ENCODE measurements at places on chromosomes 5 and 9. TPM values are rescaled to one million over a fixed set of nuclear protein-coding genes. Genes with fewer than 3 reads are reported as not detected.

DNA sequence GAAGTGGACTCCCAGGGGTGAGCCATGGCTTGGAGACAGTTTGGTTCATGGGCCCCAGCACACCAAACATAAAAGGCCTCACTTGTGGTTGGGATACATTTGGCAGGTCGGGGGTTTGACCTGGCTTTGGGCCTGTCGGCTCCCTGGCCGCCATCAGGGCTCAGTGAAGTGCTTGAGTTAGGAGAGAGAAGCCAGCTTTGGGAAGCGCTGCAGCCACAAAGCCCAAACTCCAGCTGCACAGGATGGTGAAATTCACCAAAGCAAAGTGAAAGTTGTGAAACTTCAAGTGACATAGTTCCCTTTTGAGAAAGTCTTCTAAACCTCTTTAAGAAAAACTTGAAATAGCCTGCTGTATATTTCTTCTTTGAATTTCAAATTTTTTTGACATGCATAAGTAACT lies 27.5 kb downstream of the SLC46A2 start:
- DNase-seq = peak; percentile 36

GRCh38 chr9:34493972-34494535 lies 28.7 kb downstream of the ENHO start:
- DNase-seq = peak; percentile 70

DNA sequence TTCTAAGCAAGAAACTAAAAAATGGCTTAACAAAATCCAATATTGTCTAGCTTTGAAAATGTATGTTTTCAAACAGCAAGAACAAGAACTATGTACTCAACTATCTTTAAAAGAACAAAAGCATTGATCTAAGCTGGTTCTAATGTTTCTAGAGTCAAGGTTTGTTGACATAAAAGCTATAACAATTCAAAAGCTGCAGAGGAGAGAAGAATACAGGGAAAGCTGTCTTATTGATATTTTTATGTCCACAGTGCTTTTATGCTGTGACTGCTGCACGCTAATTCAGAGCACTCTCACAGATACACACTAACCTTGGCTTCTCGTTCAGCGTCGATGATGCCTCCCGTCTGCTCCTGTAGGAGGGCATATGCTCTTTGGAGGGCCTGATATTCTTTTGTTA lies 129.5 kb upstream of the DPYSL3 start:
- DNase-seq = no peak

- DNase-seq = no peak
Measured at GRCh38 chr9:114678795-114679194, 3.2 kb downstream of the TEX48 start.

DNA sequence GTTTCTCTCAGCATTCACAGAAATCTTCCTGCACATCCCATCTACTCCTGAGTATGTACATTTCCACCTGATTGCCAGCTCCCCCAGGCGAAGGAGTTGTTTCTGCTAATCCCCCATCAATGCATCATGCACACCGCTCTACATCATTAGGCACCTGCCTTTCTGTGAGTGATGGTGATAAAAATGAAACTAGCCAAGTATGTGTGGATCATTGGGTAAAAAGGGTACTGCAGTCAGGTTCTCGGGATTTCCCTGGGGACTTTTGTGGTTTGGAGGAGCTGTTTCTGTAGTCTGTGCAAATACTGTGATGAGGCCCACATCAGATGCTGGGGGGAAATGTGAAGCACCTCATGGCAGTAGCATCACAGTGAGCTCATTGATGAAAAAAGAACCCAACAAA lies 30.4 kb downstream of the CAMK4 start:
- peak; percentile 3 for DNase-seq

DNA sequence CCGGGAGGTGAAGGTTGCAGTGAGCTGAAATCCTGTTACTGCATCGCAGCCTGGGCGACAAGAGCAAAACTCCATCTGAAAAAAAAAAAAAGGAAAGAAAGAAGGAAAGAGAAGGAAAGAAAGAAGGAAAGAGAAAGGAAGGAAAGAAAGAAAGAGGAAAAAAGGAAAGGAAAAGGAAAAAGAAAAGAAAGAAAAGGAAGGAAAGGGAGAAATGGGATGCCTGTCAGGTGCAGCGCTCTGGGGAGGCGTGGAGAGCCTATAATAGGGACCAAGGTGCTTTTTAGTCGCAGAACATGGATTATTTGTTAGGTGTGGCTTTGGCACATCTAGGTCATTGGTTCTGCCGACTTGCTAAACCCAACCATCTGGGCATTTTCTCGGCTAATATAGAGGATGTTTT lies 17.9 kb downstream of the EXOSC2 start:
- no peak for DNase-seq

- DNase-seq = no peak
Measured at GRCh38 chr5:135425641-135426040, 21.5 kb downstream of the DCANP1 start.

DNA sequence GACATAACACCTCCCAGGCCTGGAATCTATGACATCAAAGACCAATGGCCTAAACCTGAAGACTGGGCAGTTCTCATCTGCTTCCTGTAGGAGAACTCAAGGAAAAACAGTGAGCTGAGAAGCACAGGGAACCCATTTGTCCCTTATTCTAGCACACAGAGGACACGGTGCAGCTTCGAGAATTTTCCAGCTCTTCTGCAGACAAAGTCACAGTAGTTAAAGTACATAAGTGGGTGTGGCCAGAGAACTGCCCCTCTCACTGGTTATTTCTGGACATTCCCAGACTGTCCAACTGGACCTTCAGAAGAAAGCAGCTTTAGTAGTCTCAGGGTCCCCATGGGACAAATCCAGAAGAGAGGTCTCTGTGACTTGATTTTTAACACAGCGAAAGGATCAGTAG lies 114.6 kb downstream of the KLHL3 start:
- peak; percentile 41 for DNase-seq

- peak; percentile 78 for DNase-seq
Measured at GRCh38 chr5:159098603-159099436, 896 bp downstream of the EBF1 start.

DNA sequence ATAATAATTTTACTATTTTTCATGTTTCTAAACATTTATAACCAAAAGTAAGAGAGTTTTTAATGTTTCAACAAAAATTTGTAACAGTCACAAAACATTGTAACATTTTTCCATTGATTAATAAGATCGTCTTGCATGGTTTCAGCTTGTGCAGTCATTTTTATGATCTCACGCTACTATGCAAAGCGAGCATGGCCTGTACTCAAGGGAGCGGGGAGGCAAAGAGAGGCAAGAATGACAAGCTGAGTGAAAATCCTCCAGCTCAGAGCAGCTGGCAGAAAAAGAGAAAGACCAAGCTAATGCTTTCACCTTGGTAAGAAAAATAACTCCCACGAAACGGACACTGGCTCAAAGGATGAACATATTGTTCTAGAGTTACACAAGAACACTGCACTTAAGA lies 90.0 kb upstream of the SV2C start:
- no peak for DNase-seq

- no peak for DNase-seq
Measured at GRCh38 chr5:139967353-139967752, 75.7 kb downstream of the NRG2 start.

- DNase-seq = no peak
Measured at GRCh38 chr5:77301447-77301883, 91.0 kb downstream of the PDE8B start.

GRCh38 chr9:104747565-104748358 lies at the start of gene NIPSNAP3A:
Gene NIPSNAP3A, plus strand, starts transcription at chr9:104747683. Its CDS starts 110 bp downstream, at chr9:104747793.
- DNase-seq = peak; percentile 85

PCDHB12 gene
- total RNA-seq = 5.4 TPM

FOCAD gene
- total RNA-seq = 52.1 TPM

STPG3 gene
- not detected for total RNA-seq

Data from myocyte (in vitro differentiated cells).